Kidney tubule cell (primary cell): ENCODE measurements at places on chromosomes 11 and 22.
A peak's percentile ranks its signal among the peaks of the same experiment; 100 is the strongest.

- no peak for DNase-seq
Measured at GRCh38 chr22:18067121-18067520, 10.7 kb upstream of the PEX26 start.

DNA sequence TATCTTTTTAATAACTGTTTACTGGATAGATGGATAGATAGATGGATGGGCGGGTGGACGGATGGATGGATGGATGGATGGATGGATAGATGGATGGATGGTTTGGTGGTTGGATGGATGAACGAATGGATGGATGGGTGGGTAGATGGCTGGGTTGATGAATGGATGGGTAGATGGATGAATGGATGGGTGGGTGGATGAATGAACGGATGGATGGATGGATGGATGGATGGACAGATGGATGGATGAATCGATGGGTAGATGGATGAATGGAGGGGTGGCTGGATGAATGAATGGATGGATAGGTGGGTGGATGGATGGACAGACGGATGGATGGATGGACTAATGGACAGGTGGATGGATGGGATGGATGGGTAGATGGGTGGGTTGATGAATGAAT is 13.8 kb upstream of the SLC22A12 start:
- no peak for DNase-seq

GRCh38 chr11:69511358-69512055 is 30.0 kb downstream of the LINC01488 start:
- DNase-seq, result no peak

DNA sequence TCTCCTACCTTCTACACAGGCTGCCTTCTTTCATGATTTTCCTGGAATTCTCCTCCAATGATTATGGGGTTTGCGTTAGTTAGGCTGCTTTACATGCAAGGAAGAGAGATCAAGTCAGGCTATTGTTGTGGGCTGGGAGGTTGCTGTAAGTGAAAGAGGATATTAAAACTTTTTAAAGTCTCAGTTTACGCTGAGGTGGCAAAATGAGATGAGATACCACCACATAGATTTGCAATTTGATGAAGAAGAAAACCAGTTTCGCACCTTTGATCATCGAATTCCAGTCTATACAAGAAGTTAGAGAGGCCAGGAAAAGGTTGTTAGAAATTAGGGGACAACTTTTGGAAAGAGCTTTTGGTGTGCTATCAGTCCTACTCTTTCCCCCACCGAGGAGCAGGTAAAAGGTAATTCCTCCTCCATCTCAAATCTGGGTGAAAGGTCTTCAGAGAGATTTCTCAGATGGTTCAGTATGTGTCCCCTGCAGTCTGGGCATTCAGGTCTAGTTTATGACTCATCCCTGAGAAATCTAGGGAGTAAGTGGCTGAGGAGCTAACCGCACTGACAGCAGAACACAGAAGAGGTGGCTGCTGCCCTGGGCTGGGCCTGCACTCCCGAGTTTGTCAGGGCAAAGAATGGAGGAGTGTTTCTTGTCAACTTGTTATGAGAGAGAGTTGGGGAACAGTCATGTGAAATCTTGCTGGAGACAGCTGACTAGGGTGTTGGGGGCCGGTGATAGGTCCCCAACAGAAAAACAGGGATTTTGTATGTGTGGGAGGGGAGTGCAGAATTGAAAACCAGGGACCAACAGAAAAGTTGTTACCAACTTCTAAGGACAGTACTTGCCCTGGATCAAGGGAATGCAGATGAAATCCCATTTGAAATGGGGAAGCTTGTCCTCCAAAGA is 34.7 kb downstream of the CCDC83 start:
- DNase-seq, result peak; percentile 93

DNA sequence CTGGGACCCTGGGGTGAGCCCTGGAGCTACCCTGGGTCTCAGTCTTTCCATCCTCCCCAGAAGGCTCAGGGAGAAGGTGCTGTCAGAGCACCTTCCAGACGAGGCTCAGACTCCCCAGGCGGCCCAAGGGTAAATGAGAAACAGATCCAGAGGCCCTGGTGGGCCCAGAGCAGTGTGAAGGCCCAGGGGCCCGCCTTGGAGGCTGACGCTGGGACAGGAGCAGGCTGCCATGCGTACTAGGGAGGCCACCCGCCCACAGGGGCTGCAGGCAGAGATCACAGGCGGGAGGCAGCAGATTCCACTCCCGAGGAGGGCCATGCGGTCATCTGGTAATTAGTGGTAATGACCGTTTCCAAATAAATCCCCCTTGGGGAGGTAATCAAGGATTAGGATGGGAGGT is 5.2 kb downstream of the WNT11 start:
- DNase-seq, result no peak

DNA sequence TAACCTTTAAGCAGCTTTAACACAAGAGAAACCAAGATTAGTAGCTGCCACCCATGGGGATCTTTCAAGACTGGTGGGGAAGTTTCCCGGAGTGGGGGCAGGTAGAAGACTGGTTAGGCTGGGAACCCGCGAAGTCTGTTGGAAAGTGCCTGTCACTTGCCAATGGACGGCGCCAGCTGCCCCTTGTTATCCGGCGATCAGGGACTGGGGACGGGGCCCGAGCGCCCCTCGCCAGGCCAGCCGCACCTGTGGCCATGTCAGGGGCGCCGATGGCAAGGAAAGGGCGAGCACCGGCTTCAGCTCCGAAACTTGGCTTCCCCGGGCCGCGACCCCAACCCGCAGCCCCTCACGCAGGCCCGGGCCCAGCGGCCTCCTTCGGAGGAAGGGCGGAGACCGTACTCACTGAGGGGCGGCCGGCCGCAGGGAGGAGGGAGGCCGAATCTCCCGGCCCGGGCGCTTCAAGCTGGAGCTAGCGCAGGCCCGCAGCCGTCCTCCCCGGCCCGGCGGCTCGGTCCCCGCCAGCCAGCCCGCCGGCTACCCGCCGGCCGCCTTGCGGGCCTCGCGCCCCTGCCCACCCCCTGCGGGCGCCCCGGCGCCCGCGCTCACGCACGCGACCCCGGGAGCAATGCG is 539 bp downstream of the EIF4ENIF1 start:
- peak; percentile 20 for DNase-seq

DNA sequence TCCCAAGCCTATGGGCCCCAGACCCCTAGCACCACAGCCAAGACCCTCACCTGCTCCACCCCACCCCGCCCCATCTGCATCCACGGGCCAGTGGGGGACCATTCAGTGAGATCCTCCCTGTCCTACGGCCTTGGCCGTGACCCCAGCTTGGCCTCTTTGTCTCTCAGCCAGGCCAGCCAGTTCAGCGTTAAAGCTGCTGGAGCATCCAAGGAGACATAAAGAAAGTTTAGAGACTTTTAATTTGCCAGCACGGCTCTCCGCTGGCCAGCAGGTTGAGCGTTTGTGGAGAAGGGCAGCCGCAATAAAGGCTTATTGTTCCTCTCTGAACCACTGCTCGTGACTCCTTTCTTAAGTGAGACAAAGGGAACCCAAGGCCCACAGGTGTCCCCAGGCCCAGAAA is 49.3 kb upstream of the LMO1 start:
- no peak for DNase-seq

GRCh38 chr22:38171927-38172831 is 9.5 kb downstream of the PLA2G6 start:
- DNase-seq, result no peak

DNA sequence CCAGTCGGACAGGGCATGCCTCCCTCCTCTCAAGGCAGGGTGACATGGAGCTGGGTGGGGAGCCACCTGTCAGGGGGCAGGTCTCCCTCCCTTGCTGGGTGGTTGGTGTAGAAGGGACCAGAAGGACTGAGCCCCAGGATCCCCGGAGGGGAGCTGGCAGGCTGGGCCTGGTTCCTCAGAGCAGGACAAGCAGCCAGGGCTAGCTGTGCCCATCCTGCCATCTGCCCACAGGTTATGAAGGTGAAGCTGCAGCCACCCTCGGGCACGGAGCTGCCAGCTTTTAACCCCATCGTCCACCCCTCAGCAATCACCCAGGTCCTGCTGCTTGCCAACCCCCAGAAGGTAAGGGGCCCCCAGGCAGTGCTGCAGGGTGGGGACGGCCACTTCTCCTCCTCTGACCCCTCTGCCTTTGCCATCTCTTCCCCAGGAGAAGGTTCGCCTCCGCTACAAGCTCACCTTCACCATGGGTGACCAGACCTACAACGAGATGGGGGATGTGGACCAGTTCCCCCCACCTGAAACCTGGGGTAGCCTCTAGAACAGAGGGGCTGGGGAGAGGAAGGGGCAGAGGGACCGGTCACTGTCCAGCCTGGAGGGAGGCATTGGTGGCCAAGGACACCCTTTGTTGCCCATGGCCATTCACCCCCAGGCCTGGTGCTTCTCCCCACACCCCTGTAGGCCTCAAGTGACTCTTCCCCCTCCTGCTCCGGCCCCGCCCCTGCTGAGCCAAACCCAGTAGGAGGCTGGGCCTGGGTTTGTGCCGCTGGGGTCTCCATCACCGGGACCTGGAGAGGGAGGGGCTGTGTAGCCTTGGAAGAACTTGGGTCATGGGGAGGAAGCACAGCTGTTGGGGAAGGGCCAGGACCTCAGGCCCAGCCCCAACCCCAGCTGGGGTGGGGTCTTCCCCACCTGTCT is 7.0 kb upstream of the SH3BP1 start:
- DNase-seq, result no peak

DNA sequence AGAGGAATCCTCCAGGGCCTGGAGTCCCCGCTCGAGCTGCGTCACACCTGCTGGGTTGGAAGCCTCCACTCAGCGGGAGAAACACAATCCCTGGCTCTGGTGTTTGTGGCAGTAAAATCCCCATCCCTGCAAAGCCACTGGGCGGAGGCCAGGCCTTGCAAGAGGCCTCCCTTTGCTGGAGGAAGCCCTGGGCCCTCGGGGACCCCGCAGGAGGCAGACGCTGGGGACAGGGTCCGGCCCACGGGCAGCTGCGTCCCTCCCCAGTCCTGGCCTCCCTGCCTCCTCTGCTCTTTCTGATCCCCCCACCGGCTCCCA is 194.7 kb downstream of the BRD1 start:
- DNase-seq, result no peak

DNA sequence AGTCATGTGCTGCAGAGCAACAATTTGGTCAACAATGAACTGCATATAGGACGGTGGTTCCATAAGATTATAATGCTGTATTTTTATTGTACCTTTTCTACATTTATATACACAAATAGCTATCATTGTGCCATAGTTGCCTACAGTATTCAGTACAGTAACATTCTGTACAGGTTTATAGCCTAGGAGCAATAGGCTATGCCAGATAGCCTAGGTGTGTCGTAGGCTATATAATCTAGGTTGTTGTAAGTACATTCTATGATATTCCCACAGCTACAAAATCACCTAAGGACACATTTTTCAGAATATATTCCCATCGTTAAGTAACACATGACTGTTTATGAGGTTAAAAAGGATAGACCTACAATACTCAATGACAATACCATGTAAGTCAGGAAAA is 423.9 kb downstream of the SOX6 start:
- DNase-seq, result no peak

- DNase-seq, result no peak
Measured at GRCh38 chr22:23498811-23499798, 81.0 kb downstream of the IGLL1 start.

DNA sequence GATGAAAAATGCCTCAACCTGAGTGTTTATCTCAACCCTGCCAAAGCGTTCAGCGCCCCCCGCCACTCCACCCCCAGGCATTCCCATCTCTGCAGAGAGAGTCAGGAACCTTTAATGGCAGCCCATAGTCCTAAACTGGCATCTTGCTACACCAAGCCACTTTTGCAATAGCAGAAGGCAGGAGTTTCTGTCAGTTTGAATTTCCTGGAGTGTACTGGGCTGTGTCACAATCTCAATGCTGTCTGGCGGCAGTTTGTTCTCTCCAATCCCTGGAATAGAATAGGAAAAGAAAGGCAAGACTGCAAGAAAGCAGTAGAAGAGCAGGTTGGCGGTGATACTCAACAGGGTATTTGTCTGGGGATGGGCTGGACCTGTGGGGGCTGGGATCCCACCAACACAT is 32.9 kb upstream of the FLI1 start:
- no peak for DNase-seq
